Activated CD4-positive, alpha-beta T cell treated with anti-CD3 and anti-CD28 coated beads, Interleukin-2, amount 10 ng/mL, durations not matched to agents 7 days and 5 days (primary cell): ENCODE measurements at places on chromosomes 13 and 19.

- no peak for DNase-seq
Measured at GRCh38 chr13:109738298-109738746, 48.1 kb downstream of the IRS2 start.

- DNase-seq = no peak
Measured at GRCh38 chr13:106101201-106101600, 434.3 kb downstream of the EFNB2 start.

DNA sequence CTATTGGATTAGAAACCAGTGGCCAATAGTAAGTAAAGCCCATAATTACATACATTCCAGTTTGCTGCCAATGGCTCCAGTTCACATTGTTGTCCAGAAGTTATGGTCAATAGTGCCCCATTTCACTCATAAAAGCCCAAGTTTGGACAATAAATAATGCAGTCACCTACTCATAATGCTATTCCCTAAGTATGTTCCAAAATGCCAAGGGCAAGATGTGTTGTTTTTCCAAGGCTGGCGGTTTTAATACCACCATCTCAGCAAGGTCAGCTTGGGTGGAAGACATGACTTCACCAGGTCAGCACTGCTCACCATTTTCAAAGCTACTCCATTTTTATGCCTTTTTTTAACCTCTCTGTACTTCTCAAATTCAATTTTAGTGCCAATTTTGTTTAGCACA is 32.7 kb downstream of the KCTD12 start:
- DNase-seq = no peak

DNA sequence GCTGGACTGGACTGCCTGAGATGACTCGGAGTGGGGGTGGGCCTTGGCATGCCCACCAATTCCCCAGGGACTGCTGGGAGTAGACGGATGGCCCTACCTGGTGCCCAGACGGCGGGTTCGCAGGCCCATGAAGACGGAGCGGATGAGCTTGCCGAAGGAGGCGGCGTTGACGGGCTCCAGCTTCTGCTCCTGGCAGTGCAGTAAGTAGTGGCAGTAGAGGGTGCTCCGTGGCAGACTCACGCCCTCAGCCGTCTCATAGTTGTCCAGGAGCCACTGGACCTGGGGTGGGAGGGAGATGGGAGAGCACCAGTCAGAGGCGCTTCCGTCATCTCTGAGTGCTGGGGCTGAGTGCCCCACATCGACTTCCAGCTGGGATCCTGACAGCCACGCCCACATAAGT is 17.6 kb downstream of the DCAF15 start:
- DNase-seq = no peak

DNA sequence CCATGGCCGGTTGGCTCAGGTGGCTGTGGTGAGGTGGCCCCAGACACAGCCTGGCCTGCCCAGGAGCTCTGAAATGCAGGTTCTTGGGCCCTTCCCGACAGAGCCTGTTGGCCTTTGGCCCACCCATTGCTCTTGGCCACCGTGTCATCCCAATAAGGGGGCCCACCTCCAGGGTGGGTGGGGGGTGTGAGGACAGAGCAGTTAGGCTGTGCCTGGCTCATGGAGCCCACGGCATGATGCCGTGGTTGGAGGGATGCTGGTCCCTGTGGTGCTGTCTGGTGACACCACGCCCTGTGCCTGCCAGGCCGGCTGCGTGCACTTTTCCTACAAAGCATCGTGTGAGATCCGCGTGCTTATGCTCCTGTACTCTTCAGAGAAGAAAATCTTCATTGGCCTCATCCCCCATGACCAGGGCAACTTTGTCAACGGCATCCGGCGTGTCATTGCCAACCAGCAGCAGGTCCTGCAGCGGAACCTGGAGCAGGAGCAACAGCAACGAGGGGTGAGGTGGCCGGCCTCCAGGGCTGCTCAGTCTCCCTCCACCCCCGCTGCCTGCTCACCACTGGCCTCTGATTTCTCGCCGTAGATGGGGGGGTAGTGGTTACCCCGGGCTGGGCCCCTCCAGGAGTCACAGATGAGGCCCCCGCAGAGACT is 7.6 kb downstream of the PNKP start:
- no peak for DNase-seq

GRCh38 chr13:30308548-30308947 is 1.2 kb upstream of the KATNAL1 start:
- DNase-seq = no peak

DNA sequence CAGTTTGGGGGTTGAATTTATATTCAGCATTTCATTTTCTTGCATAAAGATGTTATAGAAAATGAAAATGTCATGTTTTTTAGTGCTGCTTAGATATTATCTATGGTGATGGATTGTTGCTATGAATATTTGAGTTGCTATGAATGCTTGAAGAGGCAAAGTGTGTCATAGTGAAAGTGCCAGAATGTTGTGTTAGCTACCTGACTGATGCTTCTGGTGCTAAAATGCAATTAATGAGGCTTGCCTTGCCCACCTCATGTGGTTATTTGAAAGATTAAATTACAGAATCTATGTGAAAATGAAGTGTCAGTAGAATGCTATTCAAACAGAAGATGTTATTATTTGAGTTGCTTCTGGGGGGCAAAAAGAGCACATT is 62.7 kb upstream of the MYCBP2 start:
- no peak for DNase-seq

- no peak for DNase-seq
Measured at GRCh38 chr13:48582084-48582483, 49.2 kb upstream of the RCBTB2 start.

DNA sequence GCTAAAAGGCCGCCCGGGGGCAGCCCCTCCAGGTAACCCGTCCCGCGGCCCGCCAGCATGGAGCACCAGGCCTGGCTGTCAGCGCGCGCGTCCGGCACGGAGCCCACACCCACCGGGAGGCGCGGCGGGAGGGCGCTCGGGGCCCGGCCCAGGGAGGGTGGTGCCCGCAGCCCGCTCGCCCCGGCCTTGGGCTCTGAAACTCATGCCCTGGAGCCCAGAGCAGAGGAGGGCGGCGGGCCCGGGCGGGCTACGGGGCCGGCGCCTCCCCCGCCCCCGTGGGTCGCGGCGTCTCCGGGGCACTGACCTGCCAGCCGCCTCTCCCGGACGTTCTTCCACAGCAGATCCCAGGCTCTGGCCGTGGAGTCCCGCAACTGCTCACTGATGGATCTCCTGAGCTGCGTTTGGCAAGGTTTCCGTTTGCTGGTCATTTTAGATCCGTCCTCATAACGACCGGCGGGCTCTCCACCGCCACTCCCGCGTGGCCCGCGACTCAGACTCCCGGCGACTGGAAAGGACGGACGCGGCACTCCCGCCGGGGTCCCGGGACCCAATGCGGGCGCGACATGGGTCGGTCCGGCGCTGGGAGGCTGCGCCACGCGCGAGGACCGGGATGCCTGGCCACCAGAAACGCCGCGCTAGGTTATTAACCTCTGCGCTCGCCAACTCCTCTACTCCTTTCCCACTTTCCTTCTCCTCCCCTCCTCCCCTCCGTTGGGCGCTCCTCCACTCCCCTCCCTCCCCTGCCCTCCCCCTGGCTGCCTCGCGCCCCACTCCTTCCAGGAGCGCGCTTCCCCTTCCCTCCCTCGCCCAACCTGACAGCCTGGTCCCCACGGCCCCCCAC is 64.7 kb upstream of the STARD13 start:
- DNase-seq = no peak
